ENCODE measurements at places on chromosomes 13 and 19.
A peak's percentile ranks its signal among the peaks of the same experiment; 100 is the strongest.

- DNase-seq, result peak; percentile 61
These were observed 1.6 kb upstream of the KLK10 start for GRCh38 chr19:51020988-51021651.

DNA sequence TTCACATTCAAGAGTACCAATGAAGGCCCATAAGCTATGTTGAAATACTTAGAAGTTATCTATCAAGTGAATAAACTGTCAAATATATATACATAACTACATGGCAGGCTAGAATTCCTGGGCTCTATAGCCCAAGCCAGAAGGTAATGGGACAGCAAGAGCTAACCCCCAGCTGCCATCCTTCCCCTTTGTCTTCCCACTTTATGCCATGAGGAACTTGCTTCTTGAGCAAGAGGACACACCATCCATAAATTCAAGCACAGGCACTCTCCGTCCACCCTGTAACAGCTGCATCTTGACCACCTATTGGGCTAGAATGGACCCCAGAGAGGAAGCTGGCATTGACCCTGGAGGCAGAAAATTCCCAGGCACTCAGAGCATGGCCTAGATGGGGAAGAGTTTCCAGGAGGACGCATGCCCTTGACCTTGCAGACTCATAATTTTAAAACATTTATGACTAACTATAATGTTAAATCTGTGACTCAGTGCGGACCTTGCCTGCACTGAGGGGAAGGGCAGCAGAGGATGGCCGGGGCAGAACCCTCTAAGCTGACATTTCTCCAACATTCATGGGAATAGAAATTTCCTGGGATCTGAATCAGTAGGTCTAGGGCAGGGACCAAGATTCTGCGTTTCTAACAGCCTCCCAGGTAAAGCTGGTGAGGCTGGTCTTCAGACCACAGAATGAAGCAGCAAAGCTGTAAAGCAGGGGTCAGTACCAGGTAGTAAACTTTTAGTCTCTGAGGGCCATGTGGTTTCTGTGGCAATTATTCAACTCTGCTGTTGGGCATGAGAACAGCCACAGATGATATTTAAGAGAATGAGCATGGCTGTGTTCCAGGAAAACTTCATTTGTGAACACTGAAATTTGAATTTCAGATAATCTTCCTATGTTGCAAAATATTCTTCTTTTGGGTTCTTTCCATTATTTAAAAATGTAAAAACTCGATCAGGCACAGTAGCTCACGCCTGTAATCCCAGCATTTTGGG is 71.4 kb upstream of the CLDN10 start:
- no peak for DNase-seq

DNA sequence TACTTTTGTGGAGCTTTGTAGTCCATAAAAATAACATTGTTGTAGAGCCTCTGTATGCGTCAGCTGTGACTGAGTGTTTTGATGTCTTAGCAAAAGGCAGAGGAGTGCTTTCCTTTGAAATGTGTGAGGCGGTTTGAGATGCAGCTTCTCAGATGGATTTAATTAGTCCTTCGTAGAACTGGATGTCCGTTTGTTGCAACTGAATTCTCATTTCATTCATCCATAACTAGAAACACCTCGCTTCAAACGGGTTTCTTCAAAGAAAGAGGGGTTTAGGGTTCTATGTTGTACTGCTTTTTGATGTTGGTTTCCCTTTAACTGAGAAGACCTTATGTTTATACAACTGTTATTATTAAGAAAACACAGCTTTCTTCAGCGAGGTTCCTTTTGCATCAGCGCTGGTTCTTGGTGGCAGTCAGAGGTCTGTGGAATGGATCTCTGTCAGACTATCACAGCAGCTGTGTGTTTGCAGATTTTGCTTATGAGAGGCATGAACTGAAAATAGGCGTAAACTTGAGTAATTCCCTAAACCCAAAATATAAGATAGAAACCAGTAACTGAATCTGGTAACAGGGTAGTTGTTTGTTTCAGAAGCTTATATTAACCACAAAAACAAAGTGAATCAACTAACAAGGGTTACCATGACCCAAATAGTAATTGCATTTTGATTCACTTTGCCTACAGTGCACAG is 194.4 kb downstream of the GGACT start:
- DNase-seq, result no peak

GRCh38 chr19:1773184-1773583 is 19.9 kb downstream of the ONECUT3 start:
- DNase-seq, result peak; percentile 60

DNA sequence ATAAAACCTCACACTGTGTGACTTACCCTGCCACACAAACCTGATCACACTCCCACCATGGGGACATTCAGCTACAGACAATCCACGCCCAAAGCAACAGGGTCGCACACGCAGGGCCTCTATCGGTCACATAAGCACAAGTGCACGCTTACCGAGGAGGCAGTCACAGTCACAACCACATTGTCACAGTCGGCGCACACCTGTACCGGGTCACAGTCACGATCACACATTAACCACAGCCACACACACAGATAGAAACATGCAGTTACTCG is 579 bp downstream of the ZNF566 start:
- peak; percentile 34 for DNase-seq

- no peak for DNase-seq
These were observed 28.8 kb downstream of the DPRX start for GRCh38 chr19:53660584-53660983.

GRCh38 chr13:38412266-38412665 is 62.6 kb downstream of the UFM1 start:
- no peak for DNase-seq

GRCh38 chr19:1360126-1360817 is 23.4 kb upstream of the NDUFS7 start:
- no peak for DNase-seq

All from Calu3 (cell line).